ENCODE measurements at places on chromosomes 5 and 9. TPM values are rescaled to one million over a fixed set of nuclear protein-coding genes. Genes with fewer than 3 reads are reported as not detected.

DNA sequence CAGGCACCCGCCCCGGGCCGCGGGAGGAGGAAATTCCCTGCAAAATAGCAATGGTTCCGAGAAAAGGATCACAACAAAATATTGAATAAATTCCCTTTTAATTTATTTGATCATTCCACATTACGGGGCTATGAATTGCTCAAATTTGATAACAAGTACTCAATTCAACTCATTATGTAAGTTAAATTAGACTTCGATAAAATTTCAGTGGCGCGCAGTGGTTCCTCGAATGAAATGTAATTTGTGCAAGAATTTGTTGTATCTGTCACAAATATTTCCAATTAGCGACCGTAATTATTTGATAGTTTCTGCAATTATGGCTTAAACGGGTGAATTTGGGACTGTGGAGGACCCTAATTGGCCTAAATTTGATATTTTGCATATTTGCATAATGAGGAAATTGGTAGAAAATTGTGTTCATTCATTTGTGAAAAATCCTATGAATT is 76.0 kb upstream of the TBCA start:
- DNase-seq, result no peak

DNA sequence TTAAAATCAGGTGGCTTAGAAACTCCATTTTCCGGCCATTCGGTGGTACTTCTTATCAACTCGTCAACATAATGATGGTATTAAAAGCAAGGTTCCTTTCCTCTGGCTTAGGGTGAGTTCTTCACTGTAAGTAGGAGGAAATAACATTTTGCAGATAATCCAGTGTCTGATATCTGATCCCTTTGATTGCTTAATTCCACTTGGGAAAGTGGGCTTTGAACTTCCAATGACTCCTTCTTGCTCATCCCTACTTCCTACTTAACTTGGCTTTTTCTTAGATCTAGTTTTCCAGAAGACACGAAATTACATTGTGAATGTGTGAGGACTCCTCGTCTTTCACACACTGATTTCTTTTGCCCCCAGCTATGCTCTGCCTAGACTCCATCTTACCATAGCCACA is 31.5 kb downstream of the DDX31 start:
- peak; percentile 26 for DNase-seq

DNA sequence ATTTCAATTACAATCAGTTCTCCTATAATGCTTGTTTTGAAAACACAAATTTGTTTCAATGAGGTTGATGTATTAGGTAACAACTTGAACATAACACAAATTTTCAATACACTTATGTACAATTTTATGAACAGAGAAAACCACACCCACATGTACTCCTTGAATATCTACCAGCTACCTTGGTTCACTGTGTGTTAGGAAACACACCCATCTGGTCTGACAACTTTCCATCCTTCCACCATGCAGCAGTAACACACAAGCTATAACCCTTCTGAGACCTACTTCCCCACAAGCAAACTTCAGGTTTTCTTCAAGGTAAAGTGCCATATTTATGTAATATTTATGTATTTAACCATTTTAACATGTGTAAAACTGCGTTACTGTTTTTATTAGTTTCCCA is 36.4 kb upstream of the UBQLN1 start:
- DNase-seq, result no peak

DNA sequence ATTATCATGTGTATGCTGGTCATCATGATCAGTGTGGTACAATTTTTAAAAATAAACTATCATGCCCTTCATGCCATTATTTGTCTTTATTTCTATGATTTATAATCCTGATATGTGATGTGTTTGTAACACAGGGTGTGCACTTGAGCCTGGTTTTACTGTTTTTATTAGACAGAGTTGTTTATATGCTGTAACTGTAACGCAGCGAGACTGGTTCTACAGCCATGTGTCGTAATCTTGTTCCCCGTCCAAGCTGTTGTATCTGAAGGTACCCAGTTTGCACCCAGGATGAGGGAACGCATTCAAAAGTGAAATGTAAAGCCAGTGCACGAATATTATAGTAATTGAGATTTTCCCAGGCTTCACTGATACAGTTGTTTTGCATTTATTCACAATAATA is 28.2 kb downstream of the SNX18 start:
- no peak for DNase-seq

GRCh38 chr5:15538516-15538915 is 38.5 kb downstream of the FBXL7 start:
- DNase-seq, result no peak

- peak; percentile 27 for DNase-seq
Measured at GRCh38 chr9:111151537-111151936, 113.3 kb upstream of the LPAR1 start.

DNA sequence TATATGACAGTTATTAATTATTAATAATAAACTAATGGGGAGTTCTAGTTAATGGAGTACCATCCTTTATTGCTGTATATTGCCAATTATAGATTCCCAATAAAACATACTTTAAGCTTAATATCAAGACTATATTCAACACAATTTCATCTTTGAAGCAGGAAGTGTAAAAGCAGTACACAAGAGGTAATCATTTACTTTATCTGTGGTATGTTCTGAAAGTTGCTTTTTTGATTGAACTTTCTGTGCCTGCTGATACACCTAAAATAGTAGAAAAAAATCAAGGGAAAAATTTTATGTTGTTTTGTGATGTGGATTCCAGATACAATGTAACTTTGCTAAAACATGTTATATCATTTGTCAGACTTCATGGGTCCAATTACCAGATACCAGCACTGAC is 58.0 kb downstream of the ACO1 start:
- DNase-seq, result no peak

DNA sequence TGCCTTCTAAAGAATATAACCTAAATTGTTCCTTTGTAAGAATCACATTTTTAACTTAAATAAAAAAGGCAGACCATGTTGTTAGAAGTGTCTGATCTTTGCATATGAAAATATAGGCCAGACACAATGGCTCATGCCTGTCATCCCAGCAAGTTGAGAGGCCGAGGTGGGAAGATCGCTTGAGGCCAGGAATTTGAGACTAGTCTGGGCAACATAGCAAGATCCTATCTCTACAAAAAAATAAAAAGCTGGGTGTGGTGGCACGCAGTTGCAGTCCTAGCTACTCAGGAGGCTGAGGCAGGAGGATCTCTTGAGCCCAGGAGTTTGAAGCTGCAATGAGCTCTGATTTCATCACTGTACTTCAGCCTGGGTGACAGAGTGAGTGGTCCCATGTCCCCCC is 37.3 kb downstream of the TRIO start:
- no peak for DNase-seq

DNA sequence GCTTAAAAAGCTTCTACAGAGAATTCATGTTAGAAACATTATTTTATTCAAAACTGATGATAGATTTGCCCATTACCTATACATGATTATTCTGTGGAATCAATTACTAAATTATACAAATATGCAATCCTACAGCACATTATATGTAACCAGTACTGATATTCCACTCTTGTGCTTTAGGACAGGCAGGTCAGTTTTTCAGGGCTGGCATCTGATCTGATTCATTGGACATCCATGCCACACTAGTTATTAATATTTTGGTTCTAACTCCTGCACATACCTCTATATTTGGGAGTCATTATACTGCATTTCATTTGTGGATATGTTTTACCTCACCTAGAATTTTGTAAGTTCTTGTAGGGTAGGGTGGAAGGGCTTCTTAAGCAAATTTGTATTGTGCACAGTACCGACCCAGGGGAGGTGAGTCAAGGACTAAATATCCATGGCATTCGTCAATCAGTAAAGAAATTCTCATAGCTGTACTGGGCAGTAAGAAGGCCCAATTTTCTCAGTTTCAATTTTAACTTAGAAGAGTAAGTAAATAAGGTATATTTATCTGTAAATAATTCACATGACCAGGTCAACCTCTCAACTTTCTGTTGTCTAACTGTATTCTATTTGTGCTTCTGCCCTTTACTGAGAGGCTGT is 33.5 kb downstream of the ELOVL7 start:
- no peak for DNase-seq

GRCh38 chr5:106135473-106135872 is 1535.3 kb downstream of the EFNA5 start:
- DNase-seq, result no peak

- DNase-seq, result no peak
Measured at GRCh38 chr5:146548781-146549449, 32.9 kb upstream of the GPR151 start.

- no peak for DNase-seq
Measured at GRCh38 chr5:24177821-24178220, 467.0 kb downstream of the CDH10 start.

GRCh38 chr5:10144040-10144439 is 105.6 kb downstream of the ATPSCKMT start:
- DNase-seq, result no peak

DNA sequence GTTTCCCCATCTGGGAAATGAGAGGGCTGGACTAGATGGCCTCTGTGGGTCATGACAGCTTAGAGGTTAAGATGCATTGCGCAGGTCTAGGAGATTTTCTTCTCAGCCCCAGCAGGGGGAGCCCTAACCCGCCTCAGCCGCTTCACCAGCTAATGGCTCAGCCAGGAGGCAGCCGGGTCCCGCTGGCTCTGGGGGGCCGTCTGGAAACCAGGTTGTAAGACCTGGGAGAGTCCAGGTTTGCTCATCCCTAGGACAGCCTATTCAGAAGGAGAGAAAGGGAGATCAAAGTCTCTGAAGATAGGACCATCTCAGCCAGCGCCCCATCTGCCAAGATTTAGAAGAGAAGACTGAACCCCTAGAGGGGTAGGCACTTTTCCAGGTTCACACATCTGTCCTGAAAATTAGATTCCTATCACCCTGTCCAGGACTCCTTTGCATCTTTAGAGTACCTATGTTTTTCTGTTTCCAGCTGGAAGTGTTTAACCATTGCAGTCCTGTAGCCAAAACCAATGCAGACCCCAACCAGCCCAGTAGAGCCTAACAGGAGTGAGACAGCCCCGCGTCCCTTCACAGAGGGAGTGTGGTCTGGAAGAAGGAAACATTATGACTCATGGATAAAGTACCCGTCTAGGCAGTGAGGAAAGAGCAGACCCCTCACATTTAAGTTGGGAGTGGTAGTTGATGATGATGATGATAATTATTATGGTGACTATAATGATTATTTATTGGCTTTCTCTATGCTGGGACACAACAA is 27.5 kb downstream of the SPARC start:
- peak; percentile 71 for DNase-seq

GRCh38 chr9:16013366-16013765 is 460.5 kb downstream of the CCDC171 start:
- DNase-seq, result no peak

- peak; percentile 48 for DNase-seq
Measured at GRCh38 chr5:93385655-93386054, 195.4 kb downstream of the NR2F1-AS1 start.

The SLC6A7 gene
- total RNA-seq, result not detected

The RORB gene
- not detected for total RNA-seq

The ANKRD20A1 gene
- not detected for total RNA-seq

The SLC1A3 gene
- total RNA-seq, result 48.9 TPM

The HACD4 gene
- 0.24 TPM for total RNA-seq

The F12 gene
- 0.12 TPM for total RNA-seq

The SMIM32 gene
- total RNA-seq, result not detected

All from RPMI7951 (cell line).